ENCODE measurements at places on chromosomes 4 and X. TPM values are rescaled to one million over a fixed set of nuclear protein-coding genes. Genes with fewer than 3 reads are reported as not detected.

The ERCC6L gene
- total RNA-seq: 1.2 TPM

The SPANXB1 gene
- not detected for total RNA-seq

The PLA2G12A gene
- total RNA-seq: 10.3 TPM

The PNCK gene
- not detected for total RNA-seq

The UNC5C gene
- total RNA-seq: 2.2 TPM

The MAGED4 gene
- total RNA-seq: 4.6 TPM

The CDKL2 gene
- 2.1 TPM for total RNA-seq

The SCML1 gene
- 8.2 TPM for total RNA-seq

The PASD1 gene
- not detected for total RNA-seq

The GCNA gene
- total RNA-seq: 2.5 TPM

The KLB gene
- total RNA-seq: not detected

The SYTL5 gene
- total RNA-seq: not detected

- DNase-seq: no peak
Measured at GRCh38 chrX:24148535-24149350, 786 bp upstream of the ZFX start.

- DNase-seq: no peak
Measured at GRCh38 chrX:471281-471680, 84.6 kb upstream of the PPP2R3B start.

DNA sequence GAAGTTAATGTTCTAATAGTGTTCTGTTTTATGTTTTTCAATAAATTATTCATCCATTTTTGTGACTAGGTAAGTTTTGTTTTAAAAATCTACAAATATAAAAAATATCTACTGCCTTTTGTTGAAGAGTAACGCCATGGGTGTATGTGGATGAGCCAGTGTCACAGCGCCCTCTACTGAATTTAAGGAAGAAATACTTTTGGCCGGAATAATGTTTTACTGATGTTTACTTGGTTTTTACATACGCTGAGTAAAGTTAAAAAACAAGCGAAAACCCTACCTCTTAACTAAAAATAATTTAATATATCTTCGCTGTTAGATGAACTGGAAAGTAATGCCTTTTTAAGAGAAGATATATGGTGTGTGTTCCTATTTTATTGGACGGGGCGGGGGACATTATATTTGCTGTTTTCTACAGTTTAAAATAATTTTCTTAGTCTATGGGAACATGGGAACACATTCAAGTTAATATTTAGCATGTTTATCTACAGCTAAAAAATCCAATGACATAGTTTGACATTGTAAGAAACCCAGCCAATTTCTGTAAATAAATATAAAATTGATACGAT, 86.1 kb downstream of the CPE start:
- no peak for DNase-seq

DNA sequence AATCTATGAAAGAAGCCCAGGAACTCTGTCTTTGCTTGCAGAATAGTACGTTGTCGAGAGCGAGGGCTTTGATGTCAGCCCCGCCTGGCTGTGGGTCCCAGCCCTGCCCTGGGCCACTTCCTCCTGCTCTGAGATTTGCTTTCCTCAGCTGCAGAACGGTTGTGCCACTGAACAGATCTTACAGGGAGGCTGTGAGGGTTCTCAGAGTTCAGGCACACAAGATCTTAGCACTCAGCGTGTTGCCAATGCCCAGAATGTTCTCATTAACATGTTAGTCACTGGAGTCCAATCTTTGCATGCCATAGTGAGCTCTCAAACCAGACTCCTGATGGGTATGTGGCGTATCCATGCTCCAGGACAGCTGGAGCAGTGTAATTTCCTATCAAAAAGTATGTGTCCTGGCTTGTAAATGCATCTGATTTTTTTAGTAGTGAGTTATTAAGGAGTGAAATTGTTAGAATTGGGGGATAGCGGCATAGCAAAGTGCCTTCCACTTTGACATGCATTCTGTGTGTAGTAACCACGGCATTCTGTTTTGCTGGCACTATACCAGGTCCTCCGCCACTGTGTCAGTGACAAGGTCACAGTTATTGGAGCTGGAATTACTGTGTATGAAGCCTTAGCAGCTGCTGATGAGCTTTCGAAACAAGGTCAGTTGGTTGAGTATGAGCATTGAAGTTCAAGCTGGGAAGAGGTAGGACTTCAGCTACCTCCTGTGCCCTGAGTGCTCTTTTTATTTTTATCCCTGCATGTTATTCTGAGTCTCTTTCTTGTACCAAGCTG, 31.6 kb downstream of the TKTL1 start:
- DNase-seq: no peak

- no peak for DNase-seq
Measured at GRCh38 chr4:155402941-155403340, 26.2 kb upstream of the MAP9 start.

DNA sequence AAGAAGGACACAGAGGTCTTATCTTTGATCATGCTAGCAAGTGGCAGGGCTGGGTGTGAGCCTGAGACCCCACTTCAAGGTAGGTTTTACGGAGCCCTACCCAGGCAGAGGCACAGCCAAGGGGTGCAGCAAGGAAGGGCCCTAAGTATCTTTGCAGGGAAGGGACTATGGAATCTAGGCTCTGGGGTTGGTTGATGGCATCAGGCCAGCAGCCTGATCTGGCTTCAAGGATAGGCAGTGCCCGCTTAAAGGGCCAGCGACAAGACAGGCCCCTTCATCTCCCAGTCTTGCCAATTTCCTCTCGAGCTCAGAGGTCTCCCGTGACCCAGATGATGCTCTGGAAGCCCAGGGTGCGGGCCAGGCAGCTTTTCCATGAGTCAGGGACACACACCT, 5.8 kb downstream of the ABLIM2 start:
- no peak for DNase-seq

GRCh38 chr4:113587156-113587555, 174.4 kb downstream of the CAMK2D start:
- DNase-seq: no peak

- peak; percentile 54 for DNase-seq
Measured at GRCh38 chrX:110847334-110847733, 51.7 kb upstream of the CHRDL1 start.

DNA sequence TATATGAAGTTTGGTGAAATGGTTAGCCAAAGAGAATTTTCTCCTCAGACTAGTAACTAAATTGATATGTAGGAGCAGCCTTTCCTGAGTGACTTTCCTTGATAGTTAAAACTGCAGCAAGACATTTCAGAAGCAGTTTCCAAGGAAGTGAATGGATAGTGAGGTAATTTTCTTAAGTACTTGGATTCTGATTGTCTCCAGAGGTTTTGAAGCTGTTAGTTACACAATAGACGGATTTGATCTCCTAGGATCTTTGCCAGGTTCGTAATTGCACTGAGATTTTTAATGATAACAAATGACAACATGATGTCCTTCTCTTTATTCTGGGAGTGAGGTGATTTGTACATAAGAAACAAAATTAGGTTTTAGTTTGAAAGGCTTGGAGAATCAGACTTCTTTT, 29.2 kb downstream of the PRRG1 start:
- DNase-seq: no peak

DNA sequence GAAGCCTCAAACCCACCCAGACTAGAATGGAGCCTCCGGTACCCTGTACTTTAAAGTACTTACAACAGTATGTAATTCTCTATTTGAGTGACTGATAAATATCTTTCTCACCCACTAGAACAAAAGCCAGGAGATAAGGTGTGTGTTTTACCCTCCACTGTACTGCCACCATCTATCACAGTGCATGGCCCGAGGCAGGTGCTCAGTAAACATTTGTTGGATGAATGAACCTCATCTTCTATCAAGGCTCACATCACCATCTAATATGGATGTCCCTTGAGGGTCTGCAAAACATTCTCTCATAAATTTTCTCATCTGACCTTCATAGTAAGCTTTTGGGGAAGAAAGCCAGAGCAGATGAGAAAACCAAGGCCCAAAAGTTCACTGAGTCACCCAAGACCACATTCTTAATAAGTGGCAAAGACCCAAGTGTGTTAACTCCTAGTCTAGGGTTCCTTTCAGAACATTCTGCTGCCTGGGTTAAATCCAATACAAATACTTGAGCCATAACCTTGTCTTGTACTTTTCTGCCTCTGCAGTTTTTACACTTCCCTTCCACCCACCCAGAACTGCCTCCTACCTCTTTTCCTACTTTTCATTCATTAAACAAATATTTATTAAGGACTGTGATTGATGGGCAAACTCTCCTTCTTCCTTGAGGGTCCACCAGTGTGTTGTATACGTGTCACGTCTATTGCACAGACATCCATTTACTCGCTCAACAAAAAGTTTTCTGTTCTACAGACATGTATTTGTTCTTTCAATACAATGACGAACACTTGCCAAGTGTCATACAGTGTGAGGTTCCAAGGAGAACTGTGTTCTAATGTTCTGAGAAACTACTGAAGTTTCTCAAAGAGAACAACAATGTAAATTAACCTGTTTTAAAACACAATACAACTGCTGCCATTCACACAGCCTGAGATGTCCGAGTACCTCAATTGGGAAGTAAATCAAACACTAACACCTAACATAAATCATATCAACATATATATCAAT, 35.7 kb downstream of the APBB2 start:
- no peak for DNase-seq

DNA sequence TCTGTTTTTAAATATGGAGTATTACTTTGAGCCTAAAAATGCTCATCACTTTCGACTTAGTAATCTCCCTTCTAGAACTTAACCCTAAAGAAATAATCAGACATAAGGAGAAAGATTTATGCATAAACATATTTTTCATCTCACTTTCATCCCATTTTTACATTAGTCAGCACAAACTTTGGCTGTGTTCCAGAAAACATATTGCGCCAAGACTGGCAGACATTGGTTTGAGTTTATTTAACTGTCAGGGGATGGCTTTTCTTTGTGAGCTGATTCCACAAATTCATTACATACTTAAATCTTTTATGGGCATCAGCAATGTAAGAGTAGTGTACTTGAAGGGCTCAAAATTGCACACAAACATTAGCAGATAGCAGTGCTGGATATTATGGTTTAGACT, 23.7 kb downstream of the MAOA start:
- no peak for DNase-seq

DNA sequence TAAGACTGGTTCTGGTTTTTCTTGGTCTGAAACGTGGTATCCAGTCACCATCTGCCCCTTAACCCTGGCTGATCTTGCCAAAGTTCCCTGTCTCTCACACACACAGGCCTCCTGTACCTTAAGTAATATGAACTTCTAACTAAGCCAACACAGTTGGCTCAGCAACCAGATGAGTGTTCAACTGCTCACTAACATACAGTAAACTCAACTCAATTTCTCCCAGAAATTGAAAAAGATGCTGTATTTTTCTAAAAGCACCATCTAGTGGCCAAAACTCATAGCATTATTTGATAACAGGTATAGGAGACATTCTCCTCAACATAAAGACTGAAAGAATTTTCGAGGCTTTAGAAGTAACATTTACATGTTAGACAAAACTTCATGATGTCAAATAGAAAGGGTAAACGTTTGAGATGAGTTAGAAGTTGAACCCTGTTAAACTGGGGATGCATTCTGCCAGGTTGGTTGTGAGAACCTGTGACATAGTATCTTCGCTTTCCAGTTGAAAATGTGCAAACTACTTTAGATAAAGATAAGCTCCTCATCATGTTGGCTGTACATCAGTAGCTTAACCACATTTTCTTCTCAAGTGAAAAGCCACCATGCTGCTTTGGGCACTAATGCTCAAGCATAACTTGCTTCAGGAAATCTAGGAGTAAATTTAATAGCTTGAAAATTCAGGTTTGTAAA, 31.2 kb downstream of the CCNI start:
- DNase-seq: peak; percentile 33

GRCh38 chrX:147174591-147174990, 360.0 kb upstream of the CXorf51A start:
- DNase-seq: no peak

- DNase-seq: no peak
Measured at GRCh38 chr4:123750044-123750443, 353.4 kb downstream of the SPRY1 start.

- DNase-seq: no peak
Measured at GRCh38 chr4:135741583-135741982, 1540.0 kb upstream of the PABPC4L start.

- DNase-seq: no peak
Measured at GRCh38 chr4:1337376-1337831, 9.6 kb upstream of the UVSSA start.

DNA sequence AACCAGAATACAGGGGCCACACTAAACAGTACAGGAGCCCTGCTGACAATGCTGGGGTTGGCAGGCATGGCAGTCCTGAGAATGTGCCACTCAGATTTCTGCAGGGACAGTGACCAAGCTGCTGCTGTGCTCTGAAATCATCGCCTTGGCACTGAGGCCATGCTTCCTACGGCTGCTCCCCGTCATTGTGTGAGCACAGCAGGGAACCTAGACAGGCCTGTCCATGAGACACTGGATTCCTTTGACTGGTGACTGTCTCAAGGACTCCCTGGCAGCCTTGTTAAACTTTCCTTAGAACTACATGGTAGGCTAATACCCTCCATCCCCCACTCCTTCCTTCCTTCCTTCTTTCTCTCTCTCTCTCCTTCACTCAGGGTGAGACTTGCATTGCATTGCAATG, 111.4 kb downstream of the LUZP4 start:
- no peak for DNase-seq

DNA sequence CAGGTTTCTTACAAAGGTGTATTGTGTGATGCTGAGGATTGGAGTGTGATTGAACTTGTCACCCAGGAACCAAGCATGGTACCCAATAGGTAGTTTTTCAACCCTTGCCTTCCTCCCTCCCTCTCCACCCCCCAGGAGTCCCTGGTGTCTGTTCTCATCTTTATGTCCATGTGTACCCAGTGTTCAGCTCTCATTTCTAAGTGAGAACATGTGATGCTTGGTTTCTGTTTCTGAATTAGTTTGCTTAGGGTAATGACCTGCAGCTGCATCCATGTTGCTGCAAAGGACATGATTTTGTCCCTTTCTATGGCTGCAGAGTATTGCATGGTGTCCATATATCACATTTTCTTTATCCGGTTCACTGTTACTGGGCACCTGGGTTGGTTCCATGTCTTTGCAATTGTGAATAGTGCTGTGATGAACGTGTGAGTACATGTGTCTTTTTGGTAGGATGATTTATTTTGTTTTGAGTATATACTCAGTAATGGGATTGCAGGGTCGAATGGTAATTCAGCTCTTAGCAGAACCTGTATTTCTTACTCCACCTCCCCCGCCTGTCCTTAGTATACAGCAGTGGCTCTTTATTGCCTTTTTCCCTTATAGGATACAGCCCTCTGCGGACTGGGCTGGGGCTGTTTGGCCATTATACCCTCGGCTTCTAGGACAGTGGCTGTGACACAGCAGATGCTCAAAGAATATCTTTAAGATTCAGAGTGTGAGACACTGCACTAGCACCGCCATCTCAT, 145.4 kb downstream of the PTTG2 start:
- DNase-seq: no peak

- no peak for DNase-seq
Measured at GRCh38 chr4:26319949-26320537, 771 bp upstream of the RBPJ start.

GRCh38 chr4:7491915-7492314, 57.2 kb upstream of the PSAPL1 start:
- DNase-seq: no peak

- DNase-seq: peak; percentile 47
Measured at GRCh38 chrX:44542567-44543325, at the start of gene FUNDC1. Gene FUNDC1 (minus strand): TSS chrX:44542859. CDS start chrX:44542832, 27 bp downstream.

DNA sequence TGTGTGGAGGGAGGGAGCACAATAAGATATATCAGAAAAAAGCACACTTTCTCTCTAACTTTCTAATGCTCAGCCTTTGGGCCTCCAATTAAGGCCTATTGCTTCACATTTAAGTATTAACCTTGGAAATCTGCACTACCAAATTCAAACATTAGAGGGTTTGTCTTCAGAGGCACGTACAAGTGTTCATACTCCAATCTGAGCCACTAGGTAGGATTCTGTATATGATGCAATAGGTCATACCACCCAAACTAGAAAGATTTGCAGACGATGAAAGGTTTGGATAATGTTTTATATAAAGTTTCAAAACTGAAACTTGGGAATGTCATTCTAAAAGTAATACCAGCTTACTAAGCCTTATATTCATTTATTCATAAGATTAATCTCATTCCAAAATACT, 106.4 kb downstream of the MID1 start:
- no peak for DNase-seq

Data from glomerular endothelial cell (primary cell).